ENCODE measurements at places on chromosomes 7 and 10.

GRCh38 chr10:114541081-114541796 is 116.8 kb downstream of the ABLIM1 start:
- DNase-seq = no peak

- DNase-seq = peak; percentile 35
Measured at GRCh38 chr7:7595451-7595850, 28.8 kb downstream of the MIOS start.

- peak; percentile 97 for DNase-seq
Measured at GRCh38 chr10:14556285-14556956, 218.3 kb downstream of the FAM107B start.

- no peak for DNase-seq
Measured at GRCh38 chr10:57799625-57800024, 468.1 kb downstream of the IPMK start.

- no peak for DNase-seq
Measured at GRCh38 chr10:104299031-104299904, 30.3 kb downstream of the GSTO2 start.

DNA sequence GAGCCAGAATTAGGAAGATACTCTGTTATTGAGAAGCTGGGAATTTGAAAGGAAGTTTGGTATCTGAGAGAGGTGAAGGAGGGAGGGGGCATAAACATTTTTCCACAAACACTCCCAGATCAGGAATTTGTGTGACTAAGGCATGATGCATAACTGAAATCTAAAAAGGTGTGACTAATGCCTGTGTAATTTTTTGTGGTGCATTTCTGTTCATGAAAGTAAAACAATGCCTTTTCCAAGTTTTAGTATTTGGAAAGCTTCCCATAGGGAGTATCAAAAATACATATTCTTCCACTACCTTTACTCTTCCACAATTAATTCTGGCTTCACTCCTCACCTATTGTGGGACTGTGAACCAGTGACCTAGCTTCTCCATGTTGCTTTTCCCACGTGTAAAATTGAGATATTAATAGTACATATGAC is 56.4 kb upstream of the CAV2 start:
- no peak for DNase-seq

DNA sequence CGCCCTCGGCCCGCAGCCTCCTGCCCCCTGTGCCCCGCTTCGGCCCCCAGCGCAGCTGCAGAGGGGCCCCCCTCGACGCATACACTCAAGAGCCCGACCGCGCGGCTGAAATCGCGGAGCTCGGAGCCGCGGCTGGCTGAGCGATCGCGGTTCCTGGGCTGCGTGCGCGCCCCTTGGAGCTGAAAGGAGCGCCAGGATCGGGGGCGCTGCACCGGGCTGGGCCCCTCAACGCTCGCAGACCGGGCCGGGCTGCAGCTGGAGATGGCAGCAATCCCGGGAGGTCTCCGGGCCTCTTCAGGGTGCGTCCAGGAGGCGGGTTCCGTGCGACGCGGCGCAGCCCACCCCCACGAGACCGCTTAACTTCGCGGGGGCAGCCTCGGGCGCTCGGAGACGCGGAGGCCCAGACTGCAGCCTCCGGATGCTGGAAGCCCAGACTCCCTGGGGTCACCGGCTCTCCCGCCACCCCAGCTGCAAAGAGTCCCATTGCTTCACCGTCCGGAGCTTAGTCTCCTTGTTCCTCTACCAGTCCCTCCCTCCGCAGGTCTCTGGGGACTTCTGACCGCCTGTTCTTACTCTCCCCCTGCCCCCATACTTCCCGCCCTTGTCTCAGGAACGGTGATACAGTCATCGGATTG is 73.0 kb upstream of the LRRC4 start:
- no peak for DNase-seq

- no peak for DNase-seq
Measured at GRCh38 chr10:124322191-124322980, 96.3 kb downstream of the OAT start.

- no peak for DNase-seq
Measured at GRCh38 chr7:65477326-65477725, 103.7 kb downstream of the ZNF92 start.

- no peak for DNase-seq
Measured at GRCh38 chr7:54112567-54112966, 429.6 kb upstream of the VSTM2A start.

GRCh38 chr10:44805466-44806210 is 105.5 kb upstream of the TMEM72 start:
- DNase-seq = no peak

DNA sequence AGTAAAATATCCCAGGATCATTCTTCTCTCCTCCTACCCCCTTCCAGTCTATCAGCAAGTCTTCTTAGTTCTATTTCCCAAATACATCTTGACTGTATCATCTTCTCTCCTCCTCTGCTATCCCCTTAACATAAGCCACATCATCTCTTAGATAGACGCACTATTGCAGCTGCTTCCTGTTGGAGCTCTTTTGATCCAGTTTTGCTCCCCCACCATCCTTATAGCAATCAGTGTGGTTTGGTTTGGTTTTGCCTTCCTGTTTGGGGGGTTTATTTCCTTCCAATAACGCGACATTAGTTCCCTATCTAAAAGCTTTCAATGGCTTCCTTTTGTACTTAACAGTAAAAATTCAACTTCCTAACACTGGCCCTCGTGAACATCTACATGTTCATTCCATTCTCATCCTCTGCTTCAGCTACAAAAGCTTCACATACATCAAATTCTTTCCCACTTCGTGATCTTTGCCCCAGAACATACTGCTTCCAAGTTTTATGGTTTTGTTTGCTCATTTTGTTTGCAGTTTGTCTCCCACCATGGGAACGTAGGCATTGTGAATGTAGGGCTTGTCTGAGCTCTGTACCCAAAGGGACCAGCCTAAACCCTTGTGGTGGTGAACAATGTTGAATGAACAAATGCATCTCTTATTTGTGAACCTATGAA is 33.7 kb upstream of the PLXDC2 start:
- no peak for DNase-seq

GRCh38 chr7:2830609-2831376 is 13.3 kb downstream of the GNA12 start:
- no peak for DNase-seq

GRCh38 chr10:127561647-127562046 is 12.5 kb downstream of the NPS start:
- DNase-seq = no peak

DNA sequence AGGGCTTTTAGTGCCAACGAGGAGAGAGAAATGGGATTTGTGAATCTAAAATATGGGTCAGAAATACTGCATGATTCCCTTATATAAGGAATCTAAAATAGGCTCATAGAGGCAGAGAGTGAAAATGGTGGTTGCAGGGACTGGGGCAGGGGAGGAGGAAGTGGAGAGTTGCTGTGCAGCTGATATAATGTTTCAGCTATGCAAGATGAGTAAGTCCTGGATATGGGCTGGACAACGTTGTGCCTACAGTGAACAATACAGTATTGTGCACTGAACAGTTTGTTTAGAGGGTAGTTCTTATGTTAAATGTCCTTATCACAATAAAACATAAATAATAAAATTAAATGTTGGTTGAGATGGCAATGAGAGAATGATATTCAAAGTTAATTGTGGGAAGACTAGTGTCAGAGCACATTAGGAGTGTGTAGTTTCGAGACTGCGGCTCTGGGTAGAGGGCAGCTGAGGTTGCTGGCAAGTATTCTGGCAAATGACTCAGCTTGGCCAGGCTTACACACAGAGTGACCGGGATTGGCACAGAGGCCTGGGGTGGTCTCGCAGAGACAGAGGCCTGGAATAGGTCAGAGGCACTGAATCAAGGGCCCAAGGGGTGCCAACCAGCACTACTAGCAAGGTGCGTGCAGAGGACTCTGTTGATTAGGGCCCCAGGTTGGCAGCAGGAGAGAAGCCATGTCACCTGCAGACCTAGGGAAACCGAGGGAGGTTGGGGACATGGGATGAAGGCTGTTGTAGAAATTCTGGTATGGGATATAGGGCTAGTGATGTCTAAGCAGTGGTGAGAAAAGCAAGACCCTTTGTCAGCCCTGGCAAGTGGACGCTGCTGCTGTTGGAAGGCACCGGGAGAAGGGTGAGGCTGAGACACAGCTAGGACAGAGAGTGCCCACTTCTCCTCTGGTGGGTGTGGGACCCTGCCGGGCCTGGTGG is 2.8 kb upstream of the DEPP1 start:
- DNase-seq = no peak

DNA sequence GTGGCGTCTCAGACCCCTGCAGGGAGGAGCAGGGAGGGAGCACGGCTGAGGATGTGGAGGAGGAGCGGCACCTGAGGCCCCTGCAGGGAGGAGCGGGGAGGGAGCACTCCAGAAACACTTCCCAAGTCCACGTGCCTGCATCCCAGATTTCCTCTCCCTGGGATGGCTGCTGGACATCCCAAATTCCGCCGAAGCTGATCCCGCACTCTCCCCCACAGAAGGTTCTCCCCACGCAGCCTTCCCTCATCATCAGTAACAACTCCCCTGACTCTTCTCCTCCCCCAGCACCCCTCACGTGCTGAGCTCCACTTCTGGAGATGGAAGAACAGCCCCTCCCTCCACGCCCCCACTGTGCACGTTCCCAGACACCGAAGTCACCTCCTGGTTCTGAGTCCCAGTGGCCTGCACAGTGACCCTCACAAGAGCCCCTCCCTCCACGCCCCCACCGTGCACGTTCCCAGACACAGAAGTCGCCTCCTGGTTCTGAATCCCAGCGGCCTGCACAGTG is 17.8 kb upstream of the FOXL3 start:
- no peak for DNase-seq

- no peak for DNase-seq
Measured at GRCh38 chr7:75033064-75033463, 40.5 kb downstream of the RCC1L start.

- no peak for DNase-seq
Measured at GRCh38 chr7:15938115-15938514, 251.6 kb upstream of the MEOX2 start.

DNA sequence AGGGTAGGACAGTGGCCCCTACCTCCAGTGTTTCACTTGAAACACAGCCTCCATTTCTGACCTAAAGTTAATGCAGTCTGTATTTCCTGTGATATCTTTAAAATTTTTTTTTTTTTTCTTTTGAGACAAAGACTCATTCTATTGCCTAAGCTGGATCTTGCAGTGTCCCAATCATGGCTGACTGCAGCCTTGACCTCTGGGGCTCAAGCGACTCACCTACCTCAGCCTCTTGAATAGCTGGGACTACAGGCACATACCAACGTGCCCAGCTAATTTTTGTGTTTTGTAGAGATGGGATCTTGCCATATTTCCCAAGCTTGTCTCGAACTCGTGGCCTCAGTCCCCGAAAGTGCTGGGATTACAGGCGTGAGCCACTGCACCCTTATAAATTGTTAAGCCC is 16.7 kb upstream of the MGAM2 start:
- DNase-seq = no peak

DNA sequence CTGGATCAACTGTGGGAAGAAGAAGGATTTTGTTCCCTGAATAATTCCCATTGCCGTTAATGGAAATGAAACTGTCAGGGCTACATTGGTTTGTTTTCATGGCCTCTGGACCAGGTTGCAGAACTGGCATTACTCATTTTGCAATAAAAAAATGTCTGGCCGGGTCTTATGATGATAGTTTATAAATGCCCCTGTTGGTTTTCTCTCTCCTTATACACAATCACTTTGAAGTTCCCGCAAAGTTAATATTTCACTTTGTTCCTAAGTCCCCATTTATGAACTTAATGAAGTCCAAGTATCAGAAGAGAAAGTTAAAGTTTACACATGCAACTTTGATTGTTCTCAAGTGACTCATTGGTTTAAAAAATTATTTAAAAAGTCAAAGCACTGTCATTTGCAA is 150.7 kb upstream of the PRR15 start:
- no peak for DNase-seq

DNA sequence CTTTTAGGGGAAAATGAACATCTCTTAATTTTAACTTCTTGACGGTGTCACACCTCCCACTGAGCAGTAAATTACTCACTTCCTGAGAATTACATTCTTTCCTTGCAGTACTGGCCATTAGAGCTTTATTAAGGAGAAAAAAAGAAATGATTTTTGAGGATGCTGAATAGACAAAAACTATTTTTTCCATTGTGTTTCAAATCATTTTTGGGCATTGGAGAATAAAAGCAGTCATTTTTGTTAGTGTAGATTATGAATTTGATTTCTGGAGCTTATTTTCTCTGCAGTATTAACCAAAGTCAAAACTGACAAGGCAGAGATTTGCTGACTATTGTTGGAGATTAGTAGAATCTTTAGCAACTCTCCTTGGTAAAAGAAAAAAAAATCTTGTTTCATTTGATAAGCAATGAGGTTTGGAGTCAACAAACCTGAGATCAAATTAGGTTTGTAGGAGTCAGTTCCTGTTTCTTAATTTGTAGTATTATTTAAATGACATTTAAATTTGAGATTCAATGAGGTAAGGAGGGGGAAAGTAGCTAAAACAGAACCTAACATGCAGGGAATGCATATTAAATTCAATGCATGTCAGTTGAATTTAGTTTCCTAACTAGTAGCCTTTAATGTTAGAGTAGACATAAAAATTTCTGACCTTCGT is 70.6 kb downstream of the AP3M1 start:
- DNase-seq = no peak

DNA sequence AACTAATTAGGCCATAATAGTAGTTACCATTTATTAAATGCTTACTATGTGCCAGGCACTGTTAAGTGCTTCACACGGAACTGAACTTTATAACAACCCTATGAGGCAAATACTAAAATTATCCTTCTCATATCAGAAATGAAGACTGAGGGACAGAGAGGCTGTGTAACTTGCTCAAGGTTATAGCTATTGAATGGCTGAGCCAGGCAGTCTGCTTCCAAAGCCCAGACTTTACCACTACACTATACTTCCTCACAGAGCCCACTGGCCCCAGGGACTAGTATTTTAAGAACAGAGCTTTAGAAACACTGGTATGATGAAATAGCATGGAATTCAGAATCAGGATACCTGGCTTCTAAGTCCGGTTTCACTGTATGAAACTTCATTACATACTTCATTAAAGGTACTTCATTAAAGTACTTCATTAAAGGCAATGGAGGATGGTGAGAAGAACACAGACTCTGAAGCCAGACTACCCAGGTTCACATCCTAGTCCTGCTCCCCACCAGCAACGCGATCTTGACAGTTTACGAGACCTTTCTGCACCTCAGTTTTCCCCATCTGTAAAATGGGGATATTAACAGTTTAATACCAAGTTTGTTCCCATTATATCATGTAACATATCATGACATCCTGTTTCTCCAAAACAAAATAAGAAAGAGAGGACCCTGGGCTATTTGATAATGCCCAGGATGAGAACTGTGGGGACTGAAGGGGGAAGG is 19.6 kb downstream of the ANXA11 start:
- no peak for DNase-seq

GRCh38 chr10:132538790-132539421 is 1.3 kb downstream of the INPP5A start:
- DNase-seq = no peak

GRCh38 chr7:356691-357462 is 66.9 kb downstream of the FOXL3 start:
- DNase-seq = no peak
